DMS53 (cell line): ENCODE measurements at places on chromosomes 6 and 20.

GRCh38 chr6:31633447-31633846, 12.9 kb downstream of the PRRC2A start:
- no peak for DNase-seq

GRCh38 chr20:38866265-38867061, 59.8 kb upstream of the FAM83D start:
- DNase-seq: no peak

GRCh38 chr6:87976616-87977015, 71.0 kb upstream of the SPACA1 start:
- DNase-seq: no peak

DNA sequence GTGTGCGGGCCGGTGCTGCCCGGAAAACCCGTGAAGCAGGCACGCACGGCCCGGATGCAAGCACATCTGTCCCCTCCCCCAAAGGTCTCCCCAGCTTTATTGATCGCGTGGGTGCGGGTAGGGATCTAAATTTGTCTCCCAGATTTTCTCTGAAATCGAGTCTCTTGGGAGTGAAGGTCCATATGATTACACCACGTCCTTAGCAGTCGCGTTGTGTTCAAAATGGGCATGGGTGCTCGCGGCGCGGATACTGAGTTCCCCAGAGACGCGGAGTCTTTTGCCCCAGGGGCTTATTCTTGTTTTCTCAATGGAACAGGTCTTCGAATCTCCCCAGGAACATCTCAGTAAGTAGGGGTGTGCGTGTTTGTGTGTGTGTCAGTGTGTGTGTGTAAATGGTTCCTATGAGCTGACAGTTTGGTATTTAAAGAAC, 2.8 kb upstream of the ZNF292 start:
- no peak for DNase-seq

DNA sequence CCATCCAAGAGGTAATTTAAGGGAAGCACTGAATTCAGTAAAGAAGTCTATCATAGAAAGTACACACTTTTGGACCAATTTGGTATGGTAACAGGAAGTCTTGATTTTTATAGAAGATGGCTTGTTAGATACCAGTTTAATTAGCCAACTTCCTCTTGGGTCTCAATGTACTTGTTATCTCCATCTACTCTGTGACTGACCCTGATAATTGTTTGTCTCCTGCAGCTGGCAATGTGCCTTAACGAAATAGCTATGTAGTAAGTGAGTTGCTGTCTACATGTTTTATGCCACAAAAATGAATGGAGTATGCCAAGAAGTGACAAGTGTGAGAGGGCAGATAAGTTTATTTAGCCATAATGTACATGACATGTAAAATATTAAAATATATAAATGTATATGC, 410.5 kb upstream of the MAN1A1 start:
- no peak for DNase-seq

DNA sequence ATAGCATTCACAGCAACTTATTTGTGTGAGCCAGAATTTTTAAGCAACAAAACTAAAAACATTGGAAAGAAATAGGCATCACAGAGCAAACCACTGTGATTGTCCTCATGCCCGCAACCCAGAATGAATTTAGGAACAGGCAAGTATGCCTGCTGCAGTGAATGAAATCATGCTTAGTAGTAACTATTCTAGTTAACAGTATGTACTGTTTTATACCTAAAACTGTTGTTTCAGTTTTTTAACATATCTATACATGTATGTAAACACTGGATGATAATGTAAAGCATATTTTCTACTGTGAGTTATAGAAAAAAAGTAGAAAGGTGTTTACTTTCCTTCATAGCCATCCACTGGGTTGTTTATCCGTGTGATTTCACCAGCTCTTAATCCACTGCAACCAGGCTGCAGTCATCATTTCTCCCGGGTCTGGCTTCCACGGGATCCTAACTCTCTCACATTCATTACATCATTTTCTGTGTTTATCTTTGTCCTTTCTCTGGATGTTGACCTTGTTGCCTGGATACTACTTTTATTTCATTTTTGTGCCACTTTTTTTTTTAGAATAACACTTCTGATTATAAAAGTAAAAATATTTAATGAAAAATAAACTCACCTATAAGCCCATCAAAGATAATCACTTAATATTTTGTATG, 3.6 kb upstream of the ARFGEF3 start:
- DNase-seq: peak; percentile 85

- no peak for DNase-seq
These were observed 59.9 kb downstream of the REV3L start for GRCh38 chr6:111423055-111423633.

GRCh38 chr20:2403291-2404052, 22.8 kb downstream of the TGM6 start:
- no peak for DNase-seq

GRCh38 chr20:51766994-51767866, 960 bp downstream of the ATP9A start:
- peak; percentile 80 for DNase-seq

DNA sequence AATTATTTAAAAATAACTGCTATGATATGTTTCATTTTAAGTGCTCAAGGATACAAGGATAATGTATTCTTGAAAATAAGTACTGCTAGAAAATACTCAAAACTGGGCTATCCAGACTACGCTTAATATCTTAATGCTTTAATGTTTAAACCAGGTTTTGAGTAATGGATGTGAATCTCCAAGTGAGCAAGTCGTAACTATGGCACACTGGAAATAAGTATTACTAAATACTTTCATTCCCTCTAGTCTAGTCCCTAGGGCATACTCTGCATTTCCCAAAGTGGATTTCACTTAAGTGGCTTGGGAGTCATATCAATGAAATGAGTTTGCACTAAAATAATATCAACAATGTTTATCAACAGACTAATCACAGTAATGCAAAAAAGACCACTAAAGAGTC, 48.1 kb downstream of the HMGCLL1 start:
- no peak for DNase-seq

- peak; percentile 37 for DNase-seq
These were observed 106.6 kb downstream of the TRIM27 start for GRCh38 chr6:28816909-28817807.

GRCh38 chr6:136086686-136087085, 163.4 kb downstream of the MTFR2 start:
- DNase-seq: no peak

GRCh38 chr20:40279390-40279789, 409.6 kb downstream of the MAFB start:
- no peak for DNase-seq

DNA sequence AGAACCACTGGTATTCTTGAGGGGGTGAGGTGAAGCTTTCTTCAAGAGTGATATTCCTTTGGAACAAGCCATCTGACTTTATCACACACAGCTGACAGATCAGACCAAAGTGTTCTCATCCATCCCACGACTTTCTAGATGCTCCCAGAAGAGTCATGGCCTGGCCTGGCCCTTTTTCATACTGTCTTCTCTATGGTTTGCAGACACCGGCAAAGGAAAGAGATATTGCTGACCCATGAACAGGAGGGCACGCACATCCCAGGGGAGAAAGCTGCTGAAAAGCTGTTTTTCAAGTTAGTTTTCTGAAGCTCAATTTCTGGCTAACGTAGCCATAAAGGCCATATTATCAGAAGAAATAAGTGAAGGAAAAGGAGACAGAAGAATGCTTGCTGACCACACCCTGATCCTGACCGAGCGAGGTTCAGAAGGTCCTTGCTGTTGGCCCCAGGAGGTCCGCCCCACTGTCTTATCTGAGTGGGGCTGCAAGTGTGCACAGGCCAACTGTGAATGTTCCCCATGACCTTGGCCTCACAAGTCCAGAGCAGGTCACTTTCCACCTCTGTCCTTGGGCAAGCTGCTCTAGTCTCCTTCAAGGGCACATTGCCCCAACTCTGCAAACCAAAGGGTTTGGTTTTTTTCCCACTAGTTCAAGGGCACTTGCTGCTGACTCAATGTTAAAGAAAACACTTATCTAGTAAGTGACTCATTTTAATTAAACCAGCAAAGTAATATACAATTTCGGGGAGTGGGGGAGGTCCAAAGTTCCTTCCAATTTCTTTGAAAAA, 2.0 kb downstream of the ACSS1 start:
- peak; percentile 53 for DNase-seq

DNA sequence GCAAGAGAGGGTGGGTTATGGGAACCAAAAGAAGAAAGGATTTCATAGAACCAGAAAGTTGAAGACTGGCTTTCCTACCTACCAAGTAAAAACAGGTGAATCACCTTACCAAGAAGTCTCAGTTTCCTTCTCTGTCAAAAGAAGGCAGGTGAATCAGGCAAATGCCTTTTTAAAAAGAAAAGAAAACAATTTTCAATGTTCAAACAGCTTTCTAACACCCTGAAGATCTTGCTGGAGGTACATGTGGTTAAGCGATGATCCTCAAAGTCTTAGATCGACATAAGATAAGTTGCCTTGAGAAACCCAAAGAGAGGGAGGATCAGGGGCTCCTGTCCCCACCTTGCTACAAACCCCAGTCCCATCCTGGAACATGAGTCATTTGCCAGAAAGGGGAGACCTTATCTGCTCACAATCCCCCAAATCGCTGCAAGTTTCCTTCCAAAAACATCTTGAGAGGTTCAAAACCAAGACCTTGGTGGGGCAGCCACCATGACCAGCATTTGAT, 71.6 kb downstream of the NFATC2 start:
- DNase-seq: no peak

GRCh38 chr6:138101946-138102731, 5.1 kb downstream of the PERP start:
- DNase-seq: no peak

DNA sequence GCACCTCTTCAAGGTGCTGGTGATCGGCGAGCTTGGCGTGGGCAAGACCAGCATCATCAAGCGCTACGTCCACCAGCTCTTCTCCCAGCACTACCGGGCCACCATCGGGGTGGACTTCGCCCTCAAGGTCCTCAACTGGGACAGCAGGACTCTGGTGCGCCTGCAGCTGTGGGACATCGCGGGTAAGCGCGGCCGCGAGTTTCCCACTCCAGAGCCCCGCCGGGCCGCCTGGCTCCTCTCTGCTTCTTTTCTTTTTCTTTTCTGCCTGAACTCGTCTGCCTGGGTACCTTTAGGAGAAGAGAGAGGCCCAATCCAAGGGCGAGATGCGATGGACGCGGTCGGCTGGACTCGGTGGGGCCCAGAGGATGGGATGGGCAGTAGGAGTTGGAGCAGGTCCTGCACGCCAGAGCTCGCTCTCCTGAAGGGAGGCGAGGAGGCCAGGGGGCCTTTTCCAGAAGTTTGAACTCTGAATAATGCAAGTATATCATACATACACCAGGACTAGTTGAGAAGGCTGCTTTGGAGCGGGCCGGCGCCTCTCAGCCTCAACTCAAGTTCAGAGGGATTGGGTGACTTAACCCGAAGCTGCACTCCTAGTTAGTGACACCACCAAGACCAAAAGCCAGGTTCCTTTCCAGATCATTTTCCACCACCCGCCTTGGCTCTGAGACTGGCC, 445 bp downstream of the RAB32 start:
- DNase-seq: peak; percentile 71

DNA sequence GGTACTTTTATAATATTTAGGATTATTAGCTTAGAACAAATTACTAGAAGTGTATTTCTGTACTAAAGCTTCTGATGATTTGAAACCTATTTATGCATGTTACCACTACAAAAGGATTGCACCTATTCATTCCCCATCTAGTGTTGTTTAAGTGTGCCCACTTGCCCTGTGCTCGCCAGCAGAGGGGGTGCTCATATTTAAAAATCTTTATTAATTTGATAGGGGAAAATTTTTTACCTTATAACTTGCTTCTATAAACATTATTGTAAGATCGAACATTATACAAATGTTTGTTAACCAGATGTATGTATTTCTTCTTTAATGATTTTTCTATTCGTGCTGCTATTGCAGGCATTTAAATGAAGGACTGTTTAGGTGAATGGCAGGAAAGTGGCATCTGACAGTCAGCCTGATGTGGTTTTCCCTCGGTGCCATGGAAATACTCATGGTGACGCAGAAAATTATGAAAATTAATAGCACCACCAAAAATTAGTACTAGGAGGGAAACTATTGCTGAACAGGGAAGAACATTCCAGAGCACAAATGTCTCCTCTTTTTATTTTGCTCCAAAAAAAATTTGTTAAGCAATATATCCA, 44.1 kb upstream of the FNDC1 start:
- DNase-seq: no peak

GRCh38 chr6:109055771-109056235, 38.8 kb downstream of the SESN1 start:
- no peak for DNase-seq

DNA sequence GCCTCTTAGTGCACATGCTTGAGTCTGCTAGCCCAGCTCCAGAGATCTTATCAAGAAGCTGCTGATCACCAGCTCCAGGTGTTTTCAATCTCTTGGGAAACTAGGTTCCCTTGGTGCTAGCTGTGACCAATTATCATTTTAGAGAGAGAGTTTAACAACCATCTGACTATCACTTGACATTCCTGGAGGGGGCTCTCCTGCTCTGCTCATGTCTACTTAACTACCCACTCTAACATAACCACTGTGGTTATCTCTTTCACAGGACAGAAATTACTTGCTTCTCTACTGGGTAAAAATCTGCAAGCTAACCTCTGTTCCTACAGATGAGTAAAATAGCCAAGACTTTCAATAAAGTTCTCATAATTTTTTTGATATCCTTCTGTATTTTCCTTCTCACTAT, 823.4 kb upstream of the GJE1 start:
- peak; percentile 45 for DNase-seq

DNA sequence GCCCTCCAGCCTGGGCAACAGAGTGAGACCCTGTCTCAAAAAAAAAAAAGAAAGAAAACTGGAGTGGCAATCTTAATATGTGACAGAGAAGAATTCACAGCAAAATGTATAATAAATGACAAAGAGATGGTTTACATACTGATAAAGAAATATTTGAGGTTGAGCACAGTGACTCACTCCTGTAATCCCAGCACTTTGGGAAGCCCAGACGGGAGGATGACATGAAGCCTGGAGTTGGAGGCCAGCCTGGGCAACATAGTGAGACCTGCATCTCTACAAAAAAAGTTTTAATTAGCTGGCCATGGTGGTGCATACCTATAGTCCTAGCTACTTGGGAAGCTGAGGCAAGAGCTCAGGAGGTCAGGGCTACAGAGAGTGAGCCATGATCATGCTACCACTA, 12.4 kb upstream of the DEFB118 start:
- no peak for DNase-seq

- DNase-seq: peak; percentile 77
These were observed 37.6 kb upstream of the HINT3 start for GRCh38 chr6:125918681-125919566.

GRCh38 chr6:127811900-127812570, 88.8 kb downstream of the THEMIS start:
- DNase-seq: peak; percentile 4

DNA sequence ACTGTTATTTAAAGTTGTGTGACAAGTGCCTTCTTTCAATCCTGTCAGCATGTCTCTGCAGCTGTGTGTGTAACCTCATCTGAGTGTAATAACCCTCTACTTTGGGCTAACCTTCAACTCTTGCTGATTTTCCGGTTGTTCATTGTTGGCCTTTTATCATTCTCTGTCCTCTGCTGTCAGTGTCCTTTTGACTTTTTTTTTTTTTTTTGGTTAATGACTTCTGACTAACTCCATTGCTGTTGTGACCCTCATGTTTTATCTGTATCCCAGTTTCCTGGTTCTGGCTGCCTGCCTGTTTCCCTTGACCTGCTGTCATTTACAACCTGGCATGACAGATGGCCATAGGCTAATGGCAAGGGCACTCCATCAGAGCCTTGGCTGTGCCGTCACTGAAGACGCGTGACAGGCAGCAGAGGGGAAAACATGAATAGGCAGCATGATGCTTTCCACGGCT, 145.7 kb upstream of the MAN1A1 start:
- DNase-seq: peak; percentile 87
